Activated CD8-positive, alpha-beta memory T cell treated with anti-CD3 and anti-CD28 coated beads, Interleukin-2, amount 10 ng/mL, durations not matched to agents 7 days and 5 days (primary cell): ENCODE measurements at places on chromosomes 12 and 14. TPM values are rescaled to one million over a fixed set of nuclear protein-coding genes. Genes with fewer than 3 reads are reported as not detected.

The TSPAN31 gene
- 10.0 TPM for total RNA-seq

The TSPAN19 gene
- total RNA-seq, result not detected

The KDM5A gene
- total RNA-seq, result 101 TPM

The PTGER2 gene
- 97.6 TPM for total RNA-seq

DNA sequence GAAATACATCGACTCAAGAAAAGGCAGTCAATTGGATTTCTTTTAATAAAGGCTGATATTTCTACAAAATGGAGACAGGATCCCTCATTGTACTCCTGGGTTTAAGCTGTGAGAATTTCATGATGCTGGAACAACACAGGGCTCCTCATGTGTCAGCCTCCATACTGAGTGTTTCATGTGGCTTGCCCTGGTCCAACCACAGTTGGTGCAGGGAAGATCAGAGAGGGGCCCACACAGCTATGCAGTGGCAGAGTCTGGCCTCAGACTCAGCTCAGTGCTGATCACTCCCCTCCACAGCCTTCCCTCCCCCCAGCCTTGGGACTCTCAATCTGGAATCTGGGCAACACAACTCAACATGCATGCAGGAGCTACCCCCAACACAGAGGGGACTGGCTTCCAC, 122.5 kb upstream of the OVCH1 start:
- DNase-seq, result no peak

DNA sequence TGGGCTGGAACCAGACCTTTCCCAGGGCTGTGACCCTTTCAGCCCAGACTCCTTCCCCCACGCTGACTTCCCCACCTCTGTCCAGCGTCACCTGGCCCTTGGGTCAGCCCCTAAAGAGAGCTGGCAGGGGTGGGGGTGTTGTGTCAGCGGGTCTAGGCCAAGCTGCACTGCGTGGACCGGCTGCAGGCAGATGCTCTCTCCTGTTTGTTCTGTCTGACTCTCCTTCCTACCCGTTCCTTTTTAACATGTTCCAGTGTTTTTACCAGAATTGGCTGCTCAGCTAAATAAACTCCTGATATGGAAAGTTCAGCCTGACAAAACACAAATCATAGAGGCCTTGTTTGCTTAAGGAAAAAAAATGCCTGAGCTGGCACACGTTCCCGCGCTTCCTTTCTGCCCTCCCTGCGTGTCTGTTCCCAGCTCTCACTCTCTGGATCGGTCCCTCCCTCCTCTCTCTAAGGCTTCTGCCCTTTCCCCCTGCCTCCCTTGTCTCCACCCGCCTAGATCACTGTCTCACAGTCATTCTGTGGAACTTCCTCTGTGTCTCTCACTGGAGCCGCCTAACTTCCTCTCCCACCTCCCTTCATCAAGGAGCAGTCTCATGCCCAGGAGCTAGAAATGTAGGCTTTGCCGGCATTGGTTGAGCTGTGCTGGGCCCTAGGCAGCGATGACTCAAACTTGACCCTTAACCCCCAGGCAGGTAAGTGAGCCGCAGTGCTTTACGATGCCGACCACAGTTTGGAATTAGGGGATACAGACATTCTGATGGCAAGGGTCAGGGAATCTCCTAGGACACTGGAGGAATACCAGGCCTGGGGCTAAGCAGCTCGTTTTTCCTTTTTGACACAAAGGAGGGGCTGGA, 15.5 kb upstream of the MLXIP start:
- no peak for DNase-seq

DNA sequence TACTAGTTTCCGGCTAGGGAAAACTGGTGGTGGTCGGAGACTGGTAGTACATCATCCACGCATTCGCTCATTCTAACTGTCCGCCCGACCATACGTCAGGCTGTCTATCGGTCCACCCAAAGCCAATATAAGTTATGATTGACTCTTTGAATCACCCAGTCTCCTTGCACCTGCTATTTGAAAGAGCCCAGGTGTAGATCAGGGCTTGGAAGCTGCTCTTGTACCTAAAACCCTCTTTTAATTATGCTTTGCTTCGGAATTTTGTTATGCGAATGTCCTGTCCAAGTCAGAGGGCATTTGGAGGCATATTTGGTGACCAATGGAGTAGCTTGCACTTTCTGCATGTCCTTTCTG, 5.7 kb upstream of the NKX2-1 start:
- DNase-seq, result no peak

DNA sequence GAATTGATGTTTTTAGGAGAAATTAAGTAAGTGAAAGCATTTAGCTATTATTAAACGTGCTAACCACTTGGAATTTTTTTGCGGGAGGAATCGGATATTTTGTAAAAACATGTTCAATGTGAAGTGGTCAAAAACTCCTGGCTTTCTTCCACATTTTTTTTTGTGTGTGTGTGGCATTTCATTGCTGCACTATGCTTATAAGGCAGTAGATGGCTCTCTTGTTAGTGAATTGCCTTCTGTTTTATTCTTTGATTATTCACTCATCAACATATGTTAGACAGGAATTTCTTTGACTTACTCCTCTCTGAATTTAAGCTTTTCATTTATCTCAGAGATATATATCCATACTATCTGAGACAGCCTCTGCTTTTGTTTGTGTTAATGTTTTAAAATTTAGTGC, 71.3 kb downstream of the DERA start:
- no peak for DNase-seq

DNA sequence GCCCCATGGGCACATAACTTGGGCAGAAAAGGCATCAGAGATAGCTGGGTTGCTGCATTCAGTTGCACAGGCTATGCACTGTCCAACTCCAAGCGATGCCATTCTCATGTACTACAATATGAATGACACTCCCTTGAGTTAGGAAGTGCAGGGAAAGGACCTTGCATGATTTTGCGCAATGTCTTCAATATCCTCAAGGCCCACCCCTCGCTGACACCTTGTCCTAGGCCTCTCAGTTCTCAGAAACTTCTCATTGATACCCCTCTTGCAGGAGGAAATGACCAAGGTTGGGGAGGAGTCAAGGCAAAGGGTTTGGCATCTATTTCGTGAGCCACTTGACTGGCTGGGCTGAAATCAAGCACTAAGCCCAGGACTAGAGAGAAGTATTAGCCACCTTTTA, 70.4 kb downstream of the ARL6IP4 start:
- DNase-seq, result no peak

DNA sequence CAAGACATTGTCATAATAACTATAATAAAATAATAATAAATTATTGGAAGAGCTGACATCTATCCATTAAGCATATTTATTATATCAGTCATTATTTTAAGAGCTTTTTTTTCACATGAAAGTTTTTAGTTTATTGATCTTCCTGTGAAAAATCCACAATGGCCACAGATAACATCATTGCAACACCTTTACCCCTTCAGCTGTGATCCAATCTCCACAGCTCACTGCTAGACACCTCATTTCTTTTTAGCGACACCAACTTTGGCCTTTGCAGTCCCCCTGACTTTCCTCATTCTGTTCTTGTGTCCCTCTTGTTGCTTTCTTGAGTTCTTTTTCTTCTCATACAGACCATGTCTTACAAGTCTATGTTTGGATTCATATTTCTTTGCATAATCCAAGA, 67.4 kb downstream of the STON2 start:
- DNase-seq, result no peak
